Esophagus squamous epithelium (tissue), 5 donors: ENCODE measurements at places on chromosomes 6 and 20.

- no peak for DNase-seq
Observed at GRCh38 chr6:17994019-17994418, 6.6 kb upstream of the KIF13A start.

GRCh38 chr6:51855310-51856082 lies 231.9 kb downstream of the PKHD1 start:
- no peak for DNase-seq

DNA sequence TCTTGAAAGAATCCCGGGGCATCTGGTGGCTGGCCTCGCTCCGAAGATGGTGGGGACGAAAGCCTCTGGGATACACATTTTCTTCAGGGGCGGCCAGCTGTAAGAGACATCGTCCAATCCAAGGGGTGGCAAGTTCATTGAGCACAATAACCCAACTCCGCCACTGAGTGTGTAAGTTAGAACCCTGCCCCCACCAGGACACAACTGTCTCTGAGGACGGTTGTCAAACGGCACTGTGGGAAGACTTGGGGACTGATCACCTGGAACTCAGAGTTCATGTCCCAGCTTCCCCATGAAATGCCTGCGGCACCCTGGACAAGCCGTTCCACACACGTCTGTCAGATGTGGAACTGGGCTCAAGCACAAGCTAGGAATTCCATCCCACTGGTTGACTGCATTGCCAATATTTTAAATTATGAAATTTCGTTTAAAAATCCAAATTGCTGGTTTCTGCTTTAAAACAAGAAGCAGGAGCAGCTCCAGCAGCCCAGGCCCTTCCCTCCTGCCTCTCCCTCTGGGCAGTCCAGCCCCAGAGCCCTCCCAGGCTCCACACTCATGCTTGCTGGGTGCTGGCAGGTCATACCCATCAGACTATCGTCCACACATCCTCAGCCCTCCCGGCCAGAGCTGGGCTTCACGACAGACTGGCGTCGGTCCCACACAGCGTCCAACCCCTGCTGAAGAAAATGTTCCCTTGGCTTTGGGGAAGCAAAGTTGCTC lies 80.9 kb upstream of the AFDN start:
- DNase-seq = no peak

GRCh38 chr6:36132246-36132895 lies 2.1 kb downstream of the MAPK13 start:
- DNase-seq = no peak

- DNase-seq = no peak
Observed at GRCh38 chr6:2440516-2440915, 195.1 kb upstream of the GMDS start.

GRCh38 chr6:136425793-136426192 lies 124.4 kb downstream of the MAP7 start:
- DNase-seq = no peak

- no peak for DNase-seq
Observed at GRCh38 chr6:131251590-131252199, 116.4 kb downstream of the AKAP7 start.
